ENCODE measurements at places on chromosomes 5 and 9.

DNA sequence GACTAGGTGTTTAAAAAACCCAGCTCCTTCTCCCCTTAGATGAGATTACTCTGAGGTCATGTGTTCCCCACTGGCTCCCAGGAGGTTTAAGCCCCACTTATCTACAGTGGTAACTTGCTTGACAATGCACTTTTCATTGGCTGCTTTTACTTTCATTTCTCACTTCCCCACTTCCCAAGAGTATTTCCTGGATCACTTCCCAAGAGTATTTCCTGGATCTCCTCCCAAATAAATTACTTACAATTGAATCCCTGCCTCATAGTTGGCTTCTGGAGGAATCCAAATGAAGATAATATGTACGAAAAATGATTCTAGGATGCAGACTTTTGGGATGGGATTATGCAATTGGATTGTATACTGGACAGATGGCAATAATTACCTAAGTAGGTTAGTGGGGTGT lies 47.1 kb upstream of the CHSY3 start:
- no peak for DNase-seq

DNA sequence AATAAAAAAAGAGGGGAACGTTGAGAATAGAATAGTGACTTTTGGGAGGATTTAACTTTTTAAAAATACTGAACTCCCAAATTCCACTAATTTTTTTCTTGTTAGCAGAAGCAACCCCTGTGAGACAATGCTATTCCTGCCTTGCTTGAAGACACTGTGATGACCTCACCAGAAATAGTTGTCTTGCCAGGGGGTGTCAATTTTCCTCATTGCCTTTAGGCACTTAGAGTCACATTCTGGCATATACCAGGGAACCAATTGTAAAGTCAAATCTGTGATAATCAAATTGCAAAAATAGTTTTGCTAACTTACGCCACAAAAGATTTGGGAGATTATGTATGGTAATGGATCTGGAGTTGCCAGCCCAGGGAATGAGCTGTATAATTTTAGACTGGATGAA lies 42.8 kb upstream of the RPS23 start:
- no peak for DNase-seq

GRCh38 chr5:6506611-6507010 lies 58.0 kb downstream of the UBE2QL1 start:
- no peak for DNase-seq

- DNase-seq, result no peak
Observed at GRCh38 chr5:74492230-74492629, 148.3 kb downstream of the ENC1 start.

GRCh38 chr5:76337953-76338451 lies 65.1 kb upstream of the IQGAP2 start:
- DNase-seq, result peak; percentile 46

GRCh38 chr9:21154018-21154608 lies 12.3 kb downstream of the IFNA21 start:
- DNase-seq, result peak; percentile 2

DNA sequence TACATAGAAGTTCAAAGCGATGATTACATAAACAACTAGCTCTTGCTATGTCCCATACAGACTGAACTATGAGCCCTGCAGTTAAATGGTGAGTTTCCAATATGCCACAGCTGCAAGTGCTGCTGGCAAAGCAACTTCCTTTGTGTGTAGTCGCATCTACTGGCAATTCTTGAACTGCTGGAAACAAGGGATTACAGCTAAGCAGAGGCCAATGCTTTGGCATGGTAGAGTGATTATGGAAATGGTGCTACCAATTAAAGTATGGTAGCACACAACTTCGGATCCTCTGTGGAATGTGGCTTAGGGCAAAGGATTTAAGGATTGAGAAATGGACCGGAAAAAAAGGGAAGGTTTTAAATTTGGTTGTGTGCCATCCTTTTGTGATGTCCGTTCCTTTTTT lies 856.6 kb downstream of the MAT2B start:
- DNase-seq, result no peak

Data from central memory CD4-positive, alpha-beta T cell (primary cell).